Epithelial cell of proximal tubule (primary cell): ENCODE measurements at places on chromosomes 13 and 19. TPM values are rescaled to one million over a fixed set of nuclear protein-coding genes. Genes with fewer than 3 reads are reported as not detected.

DNA sequence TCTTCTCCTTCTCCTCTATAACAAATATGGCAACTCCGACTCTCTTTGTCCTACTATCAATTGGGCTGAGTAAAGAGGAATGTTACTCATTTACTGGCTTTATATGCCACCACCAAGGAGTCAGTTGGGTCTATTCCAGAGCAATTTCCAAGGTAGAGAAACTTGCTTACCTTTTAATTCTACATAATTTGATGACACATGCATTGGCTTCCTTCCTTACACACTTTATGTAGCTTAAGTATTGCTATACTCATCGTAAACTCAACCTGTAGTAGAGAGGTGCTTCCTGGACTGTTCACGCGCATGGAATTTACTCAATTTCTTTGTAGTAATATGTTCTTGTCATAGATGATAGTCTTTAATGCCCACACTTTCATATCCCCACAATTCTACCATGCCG is 160.7 kb downstream of the LMO7 start:
- no peak for DNase-seq

DNA sequence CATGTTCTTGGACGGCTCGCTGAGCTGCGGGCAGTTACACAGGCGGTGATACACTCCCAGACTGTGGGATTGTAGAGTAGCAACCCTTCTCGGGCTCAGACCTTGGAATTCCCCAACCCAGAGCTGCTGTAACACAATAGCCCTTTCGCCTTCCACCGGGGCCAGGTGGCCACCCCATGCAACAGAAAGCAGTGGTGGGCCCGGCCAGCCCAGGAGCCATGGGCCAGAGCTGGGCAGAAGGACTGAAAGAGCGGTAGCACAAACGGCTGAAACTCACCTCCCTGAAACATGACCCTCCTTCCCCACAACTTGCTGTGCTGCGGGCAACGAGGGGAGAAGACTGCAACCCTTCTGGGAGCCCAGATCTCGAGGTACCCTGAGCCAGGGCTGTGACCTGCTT is 429.0 kb downstream of the SLITRK1 start:
- no peak for DNase-seq

DNA sequence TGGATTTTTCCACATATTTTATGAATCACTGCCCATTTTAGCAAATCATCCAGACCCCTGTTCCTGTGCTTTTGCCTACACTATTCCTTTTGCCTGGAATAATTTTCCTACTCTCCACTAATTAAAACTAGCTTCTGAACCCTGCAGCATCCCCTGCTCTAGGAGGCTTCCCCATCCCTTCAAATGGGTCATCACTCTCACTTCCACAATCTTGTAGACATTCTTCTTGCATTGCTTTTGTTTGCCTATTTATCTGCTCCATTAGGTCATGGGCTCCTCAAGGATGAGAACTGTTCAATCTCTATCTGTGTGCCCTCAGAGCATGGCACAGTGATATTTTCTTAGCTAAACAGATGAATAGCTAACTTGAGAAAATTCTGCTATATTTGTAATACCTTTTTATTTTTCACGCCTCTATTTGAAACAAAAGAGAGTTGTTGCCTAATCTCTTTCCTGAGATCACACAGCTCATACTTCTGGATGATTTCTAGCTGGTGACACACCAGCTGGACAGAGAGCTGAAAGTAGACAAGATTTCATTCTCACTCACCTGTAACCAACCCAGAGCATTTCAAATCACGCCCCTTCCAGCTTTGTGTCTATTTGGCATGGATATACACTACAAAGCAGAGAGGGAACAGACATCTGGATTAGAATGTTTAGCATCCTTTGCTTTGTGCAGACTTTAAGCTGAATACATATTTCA is 466.0 kb downstream of the FOXO1 start:
- no peak for DNase-seq

- no peak for DNase-seq
These were observed 380.8 kb downstream of the KCTD12 start for GRCh38 chr13:76505437-76505836.

DNA sequence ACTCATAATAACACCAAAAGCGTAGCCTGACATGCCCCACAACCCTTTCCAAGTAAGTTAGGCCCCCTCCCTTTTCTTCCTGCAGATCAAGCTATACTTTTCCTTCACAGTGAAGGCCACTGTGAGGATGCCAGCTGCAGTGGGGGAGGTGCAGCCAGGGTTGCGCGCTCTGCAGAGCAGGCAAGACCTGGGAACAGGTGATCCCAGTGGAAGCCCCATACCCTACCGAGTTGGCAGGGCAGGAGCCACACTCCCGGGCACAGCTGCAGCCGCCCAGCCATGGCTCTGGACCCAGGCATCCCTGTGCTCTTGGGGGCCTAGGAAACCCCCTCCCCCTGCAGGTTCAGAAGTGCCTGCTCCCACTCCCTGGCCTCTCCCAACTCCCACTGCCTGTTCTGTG is 18.7 kb downstream of the MTMR6 start:
- DNase-seq: no peak

Gene OR7C1
- not detected in 2 replicates for total RNA-seq

Gene KIR3DL2
- total RNA-seq: not detected in 2 replicates

Gene YIPF2
- total RNA-seq: 48.5 and 56.7 TPM in 2 replicates
